ENCODE measurements at places on chromosomes 12 and 14. TPM values are rescaled to one million over a fixed set of nuclear protein-coding genes. Genes with fewer than 3 reads are reported as not detected.

GYS2 gene
- not detected for total RNA-seq

GRCh38 chr14:98144964-98145363 lies 1127.0 kb downstream of the BCL11B start:
- DNase-seq, result peak; percentile 49

- peak; percentile 41 for DNase-seq
Observed at GRCh38 chr12:71046215-71046614, 111.6 kb downstream of the TSPAN8 start.

GRCh38 chr12:54330442-54330841 lies 5.5 kb downstream of the COPZ1 start:
- DNase-seq, result no peak

LRRIQ1 gene
- 0.87 TPM for total RNA-seq

DPPA3 gene
- not detected for total RNA-seq

GRCh38 chr12:130775953-130776856 lies 60.1 kb upstream of the RIMBP2 start:
- DNase-seq, result peak; percentile 75

GRCh38 chr12:112992541-112993398 lies 14.5 kb downstream of the OAS2 start:
- peak; percentile 67 for DNase-seq

All from renal cortical epithelial cell (primary cell).